ENCODE measurements at places on chromosomes 6 and 20.
A peak's percentile ranks its signal among the peaks of the same experiment; 100 is the strongest.

GRCh38 chr6:70171236-70171635 is 131.6 kb downstream of the COL9A1 start:
- no peak for DNase-seq

GRCh38 chr6:145845557-145845956 is 31.0 kb upstream of the FBXO30 start:
- no peak for DNase-seq

DNA sequence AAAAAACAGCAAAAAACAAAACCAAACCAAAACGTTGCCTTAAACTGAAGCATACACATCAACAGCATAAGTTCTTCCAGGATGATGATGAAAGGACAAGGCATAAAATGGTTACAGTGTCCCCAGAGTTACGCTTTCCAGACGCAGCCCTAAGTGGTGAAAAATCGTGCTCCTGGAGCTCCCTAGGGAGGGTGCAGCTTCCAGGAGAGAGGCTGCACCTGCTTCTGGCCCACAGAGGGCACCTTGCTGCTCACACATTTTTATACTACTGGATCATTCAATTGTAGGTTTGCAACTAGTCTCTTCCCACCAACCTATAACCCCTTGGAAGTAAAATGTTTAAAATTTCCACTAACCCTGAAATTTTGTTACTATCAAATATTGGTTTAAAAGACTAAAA is 115.0 kb downstream of the PRKN start:
- DNase-seq = no peak

DNA sequence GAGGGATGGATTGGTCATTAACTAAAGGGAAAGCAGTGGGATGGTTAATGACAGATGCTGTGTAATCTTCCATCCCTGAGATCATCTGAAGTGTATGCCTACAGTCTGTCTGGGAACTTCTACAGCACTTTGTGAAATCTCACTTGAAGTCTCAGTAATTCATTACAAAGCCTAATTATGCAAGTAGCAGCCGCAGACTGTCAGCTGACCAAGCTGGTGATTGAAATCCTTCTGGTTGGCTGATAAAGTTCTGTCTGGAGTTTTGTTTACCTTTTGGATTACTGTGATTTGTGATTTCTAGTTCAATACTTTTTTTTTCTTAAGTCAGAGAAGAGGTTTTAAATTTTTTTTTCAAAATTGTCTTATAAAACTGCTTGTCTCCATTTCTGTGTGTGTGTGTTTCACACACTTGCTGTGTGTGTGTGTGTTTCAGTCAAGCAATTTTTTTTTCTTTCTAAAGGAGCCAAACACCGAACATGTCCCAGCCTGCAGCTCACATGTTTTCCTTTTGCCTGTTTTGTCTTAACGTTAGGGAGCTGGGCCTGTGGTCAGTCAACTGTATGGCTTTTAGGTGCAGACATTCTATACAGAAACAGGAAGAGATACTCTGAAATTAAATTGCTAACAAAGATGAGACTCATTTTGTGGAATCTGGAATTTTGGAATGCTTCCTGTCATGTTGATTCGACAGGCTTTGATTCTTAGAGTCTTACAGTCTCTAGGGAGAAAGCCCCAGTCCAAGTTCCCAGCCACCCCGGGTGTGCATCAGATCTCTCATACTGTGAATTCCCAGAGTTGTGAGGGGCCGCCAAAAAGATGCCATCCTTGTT is 28.5 kb upstream of the ADGRF4 start:
- no peak for DNase-seq

DNA sequence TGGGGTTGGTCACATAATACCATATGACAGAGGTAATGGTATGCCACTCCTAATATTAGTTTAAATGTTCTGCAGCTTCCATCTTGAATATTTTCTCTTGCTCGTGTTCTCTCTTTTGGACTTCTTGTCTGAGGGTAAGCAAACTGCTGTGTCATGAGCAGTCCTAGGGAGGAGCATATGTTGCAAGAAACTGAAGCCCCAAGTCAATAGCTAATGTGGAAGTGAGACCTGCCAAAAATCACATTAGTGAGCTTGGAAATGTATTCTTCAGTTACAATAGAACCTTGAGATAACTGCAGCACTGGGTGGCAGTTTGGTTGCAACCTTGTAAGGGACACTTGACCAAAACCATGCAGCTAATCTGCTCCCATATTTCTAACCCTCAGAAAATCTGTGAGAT is 178.2 kb upstream of the IMPG1 start:
- DNase-seq = peak; percentile 34

GRCh38 chr6:10837009-10837621 is 1.2 kb downstream of the MAK start:
- DNase-seq = no peak

- DNase-seq = no peak
Observed at GRCh38 chr6:79894939-79895338, 52.4 kb downstream of the ELOVL4 start.

- DNase-seq = no peak
Observed at GRCh38 chr6:104095661-104096416, 763.9 kb downstream of the HACE1 start.

DNA sequence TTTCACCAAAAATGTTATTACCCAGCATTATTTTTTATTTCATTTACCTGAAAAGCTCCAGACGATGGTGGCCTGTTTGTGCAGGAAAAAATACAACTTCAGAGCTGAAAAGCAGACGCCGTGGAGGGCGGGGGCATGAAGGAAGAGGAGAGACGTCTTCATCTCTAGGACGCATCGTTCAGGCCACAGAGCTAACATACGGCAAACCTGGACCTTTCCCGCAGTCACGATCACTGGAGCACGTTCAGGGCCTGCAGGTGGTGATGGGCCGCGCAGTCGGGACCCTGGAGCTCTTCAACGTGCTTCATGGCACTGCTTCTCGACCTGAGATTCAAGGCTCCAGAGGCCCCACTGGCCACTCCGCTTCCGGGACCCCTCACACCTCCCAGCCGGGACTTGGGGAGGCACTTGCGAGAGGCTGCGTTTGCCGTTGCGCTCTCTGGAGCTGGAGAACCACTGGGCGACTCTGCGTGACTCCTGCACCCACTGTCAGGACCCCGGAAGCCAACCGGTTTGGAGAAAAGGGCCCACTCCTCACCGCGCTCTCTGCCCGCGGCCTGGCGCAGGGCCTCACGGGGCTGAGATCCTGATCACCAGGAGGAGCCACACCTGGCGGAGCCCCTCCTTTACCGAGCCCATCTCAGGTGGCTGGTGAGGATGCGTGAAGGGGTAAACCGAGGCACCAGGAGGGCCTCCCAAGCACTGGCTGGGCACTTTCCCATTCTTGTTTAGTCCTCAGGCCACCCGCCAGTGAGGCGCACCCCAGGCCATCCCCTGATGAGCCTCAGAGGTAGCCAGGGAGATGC is 164.4 kb upstream of the AFDN start:
- DNase-seq = no peak

DNA sequence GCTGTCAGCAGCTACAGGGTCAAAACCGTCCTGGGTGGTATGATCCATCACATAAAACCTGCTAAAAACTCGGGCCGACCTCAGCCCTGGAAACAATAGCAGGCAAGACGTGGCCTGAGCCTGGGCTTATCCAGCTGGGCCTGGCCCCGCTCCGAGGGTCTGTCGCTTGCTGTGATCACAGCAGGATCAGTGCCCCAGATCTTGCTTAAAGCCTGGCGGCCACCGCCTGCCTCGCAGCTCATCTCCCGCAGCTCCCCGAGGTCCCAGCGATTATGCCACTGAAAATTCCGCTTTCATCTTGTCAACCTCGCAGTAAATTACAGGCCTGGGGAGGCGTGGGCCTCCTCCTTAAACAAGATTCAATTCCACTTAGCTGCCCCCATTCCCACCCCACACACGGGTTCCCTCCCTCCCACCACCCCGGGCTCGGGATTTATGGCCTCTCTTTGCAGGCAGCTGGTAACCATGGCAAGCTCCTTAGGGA is 40.1 kb downstream of the CDH22 start:
- no peak for DNase-seq

- no peak for DNase-seq
Observed at GRCh38 chr6:16781348-16782169, 20.3 kb upstream of the ATXN1 start.

DNA sequence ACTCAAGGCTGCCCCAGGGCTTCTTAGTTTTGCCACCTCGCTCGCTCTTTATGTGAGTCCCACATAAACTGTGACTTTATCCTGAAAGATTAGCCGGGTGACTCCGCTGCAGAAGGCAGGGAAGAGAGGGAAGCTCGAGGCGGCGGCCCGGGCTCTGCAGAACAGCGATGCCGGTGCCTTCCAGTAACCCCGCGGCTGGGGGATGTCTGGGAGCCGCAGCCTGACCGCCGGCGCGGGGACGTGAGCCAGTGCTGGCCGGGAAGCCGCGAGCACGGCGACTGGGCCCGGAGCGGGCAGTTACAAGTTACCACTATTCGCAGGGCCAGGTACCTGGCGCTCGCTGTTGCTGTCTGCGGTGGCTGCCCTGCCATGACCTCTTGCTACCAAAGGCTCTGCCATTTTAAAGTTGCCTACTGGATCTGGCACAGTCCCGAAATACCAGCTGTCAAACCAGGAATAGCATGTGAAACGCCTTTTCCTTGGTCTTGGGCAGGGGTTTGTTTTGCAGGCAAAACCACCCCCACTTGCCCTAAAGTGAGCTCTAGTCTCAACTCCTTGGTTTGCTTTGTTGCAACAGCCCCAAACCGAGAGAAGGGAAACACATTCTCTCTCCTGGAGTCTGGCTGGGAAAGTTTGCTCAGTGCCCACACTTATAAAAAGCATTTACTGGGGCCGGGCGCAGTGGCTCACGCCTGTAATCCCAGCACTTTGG is 124.0 kb upstream of the SLC2A12 start:
- DNase-seq = no peak

DNA sequence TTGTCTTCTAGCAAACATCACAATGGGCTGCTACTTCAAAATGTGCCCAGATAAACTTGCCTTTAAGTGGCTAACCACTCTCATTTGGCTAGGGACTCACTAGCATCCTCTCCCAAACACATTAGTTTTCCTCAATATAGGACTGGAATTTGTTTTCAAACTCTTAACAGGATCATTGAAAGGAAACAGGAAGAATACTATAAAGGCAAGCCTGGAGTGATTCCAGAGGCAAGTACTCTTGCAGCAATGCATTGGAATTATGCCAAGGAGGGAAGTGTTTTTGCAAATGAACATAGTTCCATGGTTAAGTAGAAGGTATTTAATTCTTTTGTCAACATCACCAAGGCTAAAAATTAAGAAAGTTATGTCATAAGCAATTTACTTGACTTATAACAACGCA is 12.2 kb downstream of the EPHA7 start:
- DNase-seq = no peak

DNA sequence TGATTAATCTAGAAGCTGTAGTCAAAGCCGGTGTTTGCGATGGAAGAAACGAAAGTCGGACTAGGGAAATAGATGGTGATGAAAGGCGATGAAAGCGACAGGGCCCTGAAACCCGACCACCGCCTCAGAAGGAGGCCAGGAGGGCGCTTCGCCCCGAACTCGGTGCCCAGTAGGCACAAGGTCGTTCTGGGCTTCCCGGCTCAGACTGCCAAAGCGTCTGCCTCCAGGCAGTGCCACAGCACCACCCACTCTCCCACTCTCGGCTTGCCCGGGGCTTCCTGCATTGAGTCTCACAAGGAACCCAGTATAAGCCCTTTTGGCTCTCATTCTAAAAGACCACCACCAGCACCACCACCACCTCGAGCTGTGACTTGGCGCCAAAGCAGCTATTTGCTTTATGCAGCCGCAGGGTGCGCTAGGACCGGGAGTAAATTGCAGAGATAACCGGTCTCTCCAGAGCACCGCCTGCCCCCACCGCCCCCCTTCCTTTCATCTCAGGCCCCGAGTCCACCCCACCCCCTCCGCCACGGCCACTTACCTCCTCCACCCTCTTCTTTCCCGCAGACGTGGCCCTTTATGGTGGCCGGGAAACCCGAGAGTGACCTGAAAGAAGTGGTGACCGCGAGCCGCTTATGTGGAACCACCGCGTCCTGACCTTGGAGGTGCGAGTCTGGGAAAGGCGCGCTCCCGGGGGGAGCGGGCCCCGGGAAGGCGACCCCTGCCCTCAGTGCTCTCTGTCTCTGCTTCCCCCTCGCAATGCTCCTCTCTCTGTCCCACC is 2.4 kb downstream of the TCF21 start:
- DNase-seq = no peak
